ENCODE measurements at places on chromosomes 4 and X.
A peak's percentile ranks its signal among the peaks of the same experiment; 100 is the strongest.

- peak; percentile 7 for DNase-seq
These were observed 26.5 kb upstream of the XIAP start for GRCh38 chrX:123833387-123833786.

DNA sequence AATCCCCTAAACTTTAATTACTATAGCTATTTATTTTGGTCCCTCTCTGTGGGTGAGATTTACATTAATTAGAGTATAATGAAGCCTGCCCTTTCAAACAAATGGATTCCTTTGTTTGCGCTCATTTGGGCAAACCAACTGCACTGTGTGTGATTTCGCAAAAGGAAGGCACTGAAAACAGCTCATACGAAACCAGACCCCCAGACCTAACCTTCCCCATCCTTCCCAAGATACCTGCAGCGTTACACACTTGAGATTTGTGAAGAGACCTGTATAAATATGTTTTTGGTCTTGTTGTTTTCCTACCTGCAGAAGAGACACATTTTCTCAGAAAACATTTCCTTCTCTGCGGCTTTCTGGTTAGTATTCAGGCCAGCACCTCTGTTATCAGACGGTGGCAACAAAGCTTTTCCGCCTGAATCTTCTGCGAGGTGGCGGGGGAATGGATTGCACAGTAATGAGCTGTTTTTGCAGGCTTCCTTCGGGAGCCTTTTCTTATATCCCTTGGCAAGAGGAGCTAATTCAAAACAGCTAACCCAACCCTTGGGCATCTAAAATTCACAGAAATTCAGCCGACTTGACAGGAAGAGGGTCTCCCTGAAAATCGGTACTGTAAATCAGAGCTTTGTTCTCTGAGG lies 47.6 kb downstream of the CBLL2 start:
- DNase-seq: no peak

- DNase-seq: no peak
These were observed 221.1 kb upstream of the DIPK2B start for GRCh38 chrX:45421806-45422205.

- no peak for DNase-seq
These were observed 31.4 kb upstream of the RBPJ start for GRCh38 chr4:26289401-26289800.

GRCh38 chr4:188780028-188780427 lies 640.8 kb downstream of the TRIML1 start:
- no peak for DNase-seq

DNA sequence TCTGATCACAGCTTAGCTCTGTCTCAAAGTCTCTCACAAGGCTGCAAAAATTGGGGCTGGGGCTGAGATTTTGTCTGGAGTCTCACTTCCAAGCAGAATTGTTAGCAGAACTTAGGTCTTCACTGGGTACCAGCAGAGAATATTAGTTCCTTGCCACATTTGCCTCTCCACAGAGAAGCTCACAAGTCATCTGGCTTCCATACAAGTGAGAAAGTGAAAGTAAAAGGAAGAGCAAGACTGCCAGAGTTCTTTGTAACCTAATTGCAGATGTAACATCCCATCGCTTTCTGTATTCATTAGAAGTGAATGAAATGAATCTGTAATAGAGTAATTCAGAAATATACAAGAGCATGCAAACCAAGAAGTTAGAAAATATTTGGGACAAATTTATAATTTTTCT lies 624.1 kb upstream of the GNPDA2 start:
- no peak for DNase-seq

DNA sequence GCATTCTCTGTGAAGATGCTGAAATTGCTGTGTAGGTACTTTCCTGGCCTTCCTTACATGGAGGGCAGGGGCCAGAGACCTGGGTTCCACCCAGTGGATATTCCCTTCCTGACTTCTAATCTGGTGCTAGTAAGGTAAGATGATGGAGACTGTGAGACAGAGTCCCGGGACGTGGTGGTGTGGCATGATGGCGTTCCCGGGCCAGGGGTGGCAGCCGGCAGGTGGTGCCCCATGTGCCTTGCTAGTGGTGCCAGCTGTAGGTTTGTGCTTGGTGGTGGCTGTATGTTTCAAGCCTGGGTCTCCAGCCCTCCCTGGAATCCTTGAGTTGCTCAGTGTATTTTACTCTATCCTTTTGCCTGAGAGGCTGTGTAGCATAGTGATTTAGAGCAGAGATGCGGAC lies 10.9 kb downstream of the STOX2 start:
- no peak for DNase-seq

DNA sequence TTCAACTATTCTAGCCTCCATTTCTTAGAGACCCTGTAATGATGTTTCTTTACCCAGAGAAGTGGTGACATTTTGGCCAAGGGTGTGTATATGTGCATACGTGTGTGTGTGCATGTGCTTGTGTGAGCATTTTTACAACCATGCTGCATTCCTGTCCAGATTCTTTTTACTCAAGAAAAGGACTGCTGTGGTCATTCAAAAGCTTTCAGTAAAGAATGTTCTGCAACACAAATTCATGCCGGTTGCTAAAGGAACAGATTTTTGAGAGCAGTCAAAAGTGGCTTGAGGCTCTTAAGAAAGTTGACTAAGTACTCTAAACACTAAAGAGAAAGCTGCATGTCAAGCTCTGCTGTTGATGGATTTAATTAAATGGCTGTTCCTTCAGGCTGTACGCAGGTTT lies 65.0 kb upstream of the FMR1 start:
- no peak for DNase-seq

DNA sequence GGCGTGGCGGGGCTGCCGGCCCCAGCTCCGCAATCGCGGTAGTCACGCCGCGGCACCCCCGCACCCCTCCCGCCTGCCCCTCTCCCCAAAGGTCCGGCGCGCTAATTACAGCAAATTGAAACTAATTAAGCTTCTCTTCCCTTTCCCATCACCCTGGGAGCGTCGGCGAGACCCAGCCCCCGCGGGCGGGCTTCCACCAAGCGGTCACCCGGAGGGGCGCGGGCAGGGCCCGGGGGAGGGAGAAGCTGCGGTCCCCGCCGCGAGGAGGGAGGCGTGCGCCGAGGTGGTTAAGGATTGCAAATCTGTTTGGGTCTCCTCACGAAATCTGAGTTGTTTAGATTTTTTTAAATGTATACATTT lies 13.1 kb downstream of the ARX start:
- DNase-seq: no peak

GRCh38 chr4:163109967-163110366 lies 56.7 kb downstream of the NAF1 start:
- no peak for DNase-seq

Data from stimulated activated CD4-positive, alpha-beta T cell treated with anti-CD3 and anti-CD28 coated beads, Interleukin-1b, Interleukin-23, amount 100 ng/mL, for 1 hour (primary cell).